ENCODE measurements at places on chromosomes 1 and 21.

DNA sequence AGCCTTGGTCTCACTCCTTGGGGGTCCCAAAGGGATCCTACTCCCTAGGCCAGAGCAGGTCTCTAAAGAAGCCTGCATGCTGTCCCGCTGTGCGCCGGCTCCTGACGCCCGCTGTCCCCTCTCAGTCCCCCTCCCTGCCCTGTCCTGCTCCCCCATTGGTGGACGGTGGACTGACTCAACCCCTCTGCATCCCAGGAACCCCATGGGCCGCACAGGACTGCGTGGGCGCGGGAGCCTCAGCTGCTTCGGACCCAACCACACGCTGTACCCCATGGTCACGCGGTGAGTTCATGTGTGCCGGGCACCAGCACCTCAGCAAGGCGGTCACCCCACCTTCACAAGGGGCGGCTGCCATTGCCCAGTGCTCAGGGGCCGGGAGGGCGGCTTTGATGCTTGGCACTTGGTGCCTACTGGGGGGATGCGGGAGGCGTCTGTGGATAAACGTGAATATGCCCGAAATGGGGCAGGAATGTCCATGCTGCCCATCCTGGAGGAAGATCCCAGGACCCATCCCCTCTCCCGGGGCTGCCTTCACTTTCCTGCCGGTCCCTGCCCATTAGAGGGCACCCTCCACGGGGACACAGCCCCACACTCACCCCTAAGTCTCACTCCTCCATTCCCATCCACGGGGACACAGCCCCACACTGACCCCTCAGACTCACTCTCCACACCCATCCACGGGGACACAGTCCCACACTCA lies 20.2 kb upstream of the LRRC3 start:
- DNase-seq = no peak

DNA sequence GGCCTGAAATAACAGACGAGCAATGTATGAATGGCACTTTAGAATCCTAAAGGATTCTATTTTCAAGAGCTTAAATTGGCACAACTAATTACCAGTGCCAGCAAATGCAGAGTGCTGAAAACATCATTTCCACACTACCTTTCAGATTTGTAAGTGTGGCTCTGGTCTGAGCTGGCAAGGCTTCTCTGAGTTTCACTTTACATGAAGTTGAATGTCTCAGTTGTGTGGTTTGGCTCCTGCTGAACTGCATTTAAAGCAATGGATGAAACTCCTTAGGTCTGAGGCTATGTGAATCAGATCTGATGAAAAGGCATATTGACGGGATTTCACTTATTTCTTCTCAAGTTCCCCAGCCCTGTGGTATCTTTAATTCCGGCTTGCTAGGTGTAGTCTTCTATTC lies 114.8 kb upstream of the PTGFR start:
- DNase-seq = no peak

GRCh38 chr1:94259635-94260289 lies 22.4 kb upstream of the ARHGAP29 start:
- no peak for DNase-seq

GRCh38 chr1:27527890-27528817 lies 38.2 kb upstream of the WASF2 start:
- no peak for DNase-seq

DNA sequence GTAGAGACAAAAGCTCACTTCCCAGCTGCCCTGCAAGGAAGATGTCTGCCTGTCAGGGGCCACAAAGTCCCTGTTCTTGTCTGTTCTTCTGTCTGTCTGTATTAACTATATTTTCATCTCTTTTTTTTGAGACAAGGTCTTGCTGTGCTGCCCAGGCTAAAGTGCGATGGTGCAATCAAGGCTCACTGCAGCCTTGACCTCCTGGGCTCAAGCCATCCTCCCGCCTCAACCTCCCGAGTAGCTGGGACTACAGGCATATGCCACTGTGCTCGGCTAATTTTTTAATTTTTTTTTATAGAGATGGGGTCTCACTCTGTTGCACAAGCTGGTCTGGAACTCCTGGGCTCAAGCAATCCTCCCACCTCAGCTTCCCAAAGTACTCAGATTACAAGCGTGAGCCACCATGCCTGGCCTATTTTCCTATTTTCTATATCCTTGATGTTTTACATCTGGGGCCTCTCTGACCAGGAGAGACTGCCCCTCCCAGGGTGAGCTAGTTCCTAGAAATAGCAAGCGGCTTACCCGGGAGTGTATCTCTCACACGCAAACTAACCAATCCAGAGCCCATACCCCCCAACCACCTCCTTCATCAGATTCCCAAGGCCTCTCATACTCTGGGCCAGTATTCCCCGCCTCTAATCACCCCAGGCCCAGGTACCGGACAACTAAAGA lies 5.4 kb upstream of the KLHDC7A start:
- DNase-seq = no peak

DNA sequence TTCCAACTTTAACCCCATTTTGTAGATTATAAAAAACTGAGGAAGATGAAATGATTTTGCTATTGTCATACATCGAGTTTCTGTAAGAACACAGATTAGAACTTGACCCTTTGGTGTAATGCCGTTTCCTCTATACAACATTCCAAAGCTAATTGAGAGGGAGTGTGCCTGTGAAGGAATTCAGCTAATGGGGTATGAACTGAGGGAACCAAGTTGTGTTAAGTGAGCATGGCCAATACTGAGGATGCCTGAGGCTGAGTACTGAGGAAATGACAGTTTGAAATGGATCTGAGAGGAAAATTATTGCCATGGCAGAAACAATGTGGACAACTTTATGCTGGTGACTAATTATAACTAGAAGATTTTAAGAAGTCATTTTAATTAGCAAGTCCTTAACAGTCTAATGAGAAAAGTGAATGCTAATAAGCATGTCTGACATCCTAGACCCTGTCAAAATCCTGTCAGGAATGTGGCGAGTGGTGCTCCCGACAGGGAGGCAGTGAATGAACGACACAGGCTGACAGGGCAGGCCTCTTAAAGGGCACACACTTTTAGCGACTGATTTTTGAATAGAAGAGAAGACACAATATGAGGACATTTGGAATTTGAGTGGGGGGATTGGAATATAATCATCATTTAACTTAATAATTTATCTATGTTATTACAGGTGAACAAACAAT lies 262.5 kb downstream of the HLX start:
- DNase-seq = no peak

GRCh38 chr1:6347641-6348487 lies 45.7 kb downstream of the ACOT7 start:
- DNase-seq = no peak

GRCh38 chr21:14251336-14251735 lies 35.4 kb downstream of the RBM11 start:
- DNase-seq = no peak

- DNase-seq = no peak
These were observed 20.5 kb downstream of the RCSD1 start for GRCh38 chr1:167650269-167651160.

- DNase-seq = no peak
These were observed 12.4 kb downstream of the COL18A1 start for GRCh38 chr21:45417256-45417950.
